Cortex of kidney (tissue), 1 donor: ENCODE measurements at places on chromosomes 13 and 19.

DNA sequence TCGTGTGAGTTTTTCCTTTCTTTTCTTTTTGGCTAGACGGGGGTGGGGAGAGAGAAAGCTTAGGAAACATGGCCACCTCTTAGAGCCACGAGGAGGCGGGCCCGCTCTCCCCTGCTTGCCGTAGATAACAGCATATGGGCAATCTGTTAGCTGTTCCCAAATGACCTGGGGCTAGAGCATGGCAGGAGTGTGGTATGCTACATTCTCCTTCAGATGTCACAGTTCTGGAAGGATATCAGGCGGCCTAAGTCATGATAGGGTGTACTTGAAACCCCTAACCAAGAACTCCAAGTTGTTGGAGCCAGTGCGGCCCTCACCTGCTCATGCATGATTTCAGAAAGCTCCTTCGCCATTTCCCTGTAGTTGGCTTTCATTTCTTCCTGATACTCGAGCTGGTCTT is 44.3 kb upstream of the SLC15A1 start:
- no peak for DNase-seq

DNA sequence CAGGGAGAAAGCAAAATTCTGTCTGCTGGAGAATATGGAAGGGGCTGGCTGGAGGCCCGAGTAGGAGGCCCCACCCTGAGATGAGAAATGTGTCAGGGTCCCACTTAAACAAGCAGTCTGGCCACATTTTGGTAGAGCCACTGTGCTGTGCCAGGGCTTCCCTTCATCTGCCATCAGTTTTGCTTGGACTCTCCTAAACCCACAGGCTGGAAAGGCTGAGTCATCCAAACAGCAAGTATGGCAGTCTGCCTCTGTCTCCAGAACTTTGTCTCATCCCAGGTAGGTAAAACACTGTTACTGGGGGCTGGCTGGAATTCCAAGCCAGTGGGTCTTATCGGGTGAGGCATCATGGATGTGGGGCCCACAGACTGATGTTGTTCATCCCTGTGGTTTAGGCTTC is 1390.6 kb downstream of the UQCRFS1 start:
- no peak for DNase-seq

DNA sequence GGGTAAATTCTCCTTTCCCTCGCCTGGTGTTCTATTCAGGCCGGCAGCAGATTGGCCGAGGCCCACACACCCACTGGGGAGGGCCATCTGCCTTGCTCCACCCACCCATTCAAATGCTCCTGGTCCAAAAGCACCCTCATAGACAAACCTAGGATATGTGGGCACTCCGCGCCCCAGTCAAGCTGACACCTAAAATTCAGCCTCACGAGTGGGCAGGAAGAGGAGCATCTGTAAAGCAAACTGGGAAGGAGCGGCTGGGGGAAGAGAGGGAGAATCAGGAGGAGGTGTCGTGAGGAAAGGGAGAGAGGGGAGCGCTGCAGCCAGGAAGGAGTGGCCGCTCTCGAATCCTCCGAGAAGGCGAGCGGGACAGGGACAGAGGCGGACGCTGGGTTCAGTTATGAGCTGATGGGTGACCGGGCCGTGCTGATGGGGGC is 136.9 kb downstream of the USP12 start:
- no peak for DNase-seq

GRCh38 chr13:25281193-25281934 is 5.9 kb downstream of the MTMR6 start:
- no peak for DNase-seq

DNA sequence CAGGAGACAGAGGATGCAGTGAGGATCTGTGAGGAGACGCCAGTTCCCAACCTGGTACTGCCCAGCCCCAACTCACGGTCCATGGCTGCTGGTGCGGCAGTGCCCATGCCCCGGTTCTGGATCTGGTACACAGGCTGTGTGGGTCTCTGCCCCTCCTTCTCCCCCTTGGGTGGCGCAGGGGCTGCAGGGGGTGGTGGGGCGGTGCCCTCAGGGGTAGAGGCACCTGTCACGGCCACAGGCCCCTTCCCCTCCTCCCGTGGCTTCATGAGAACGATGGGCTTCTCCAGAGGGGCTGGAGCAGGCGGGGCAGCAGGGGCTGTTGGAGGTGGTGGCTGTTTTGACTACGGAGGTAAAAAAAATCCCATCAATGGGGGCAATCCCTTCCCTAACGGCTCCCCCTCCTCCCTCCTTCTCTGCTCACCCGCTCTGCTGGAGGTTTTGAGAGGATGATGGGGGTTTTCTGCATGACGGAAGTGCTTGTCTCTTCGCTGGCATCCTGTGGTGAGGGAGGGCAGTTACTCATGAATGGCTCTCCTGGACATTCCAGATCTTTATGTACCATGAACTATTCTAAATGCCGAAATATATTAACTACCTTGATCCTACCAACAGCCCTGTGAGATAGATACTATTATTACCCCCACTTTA is 7.1 kb downstream of the SMG9 start:
- DNase-seq = no peak

DNA sequence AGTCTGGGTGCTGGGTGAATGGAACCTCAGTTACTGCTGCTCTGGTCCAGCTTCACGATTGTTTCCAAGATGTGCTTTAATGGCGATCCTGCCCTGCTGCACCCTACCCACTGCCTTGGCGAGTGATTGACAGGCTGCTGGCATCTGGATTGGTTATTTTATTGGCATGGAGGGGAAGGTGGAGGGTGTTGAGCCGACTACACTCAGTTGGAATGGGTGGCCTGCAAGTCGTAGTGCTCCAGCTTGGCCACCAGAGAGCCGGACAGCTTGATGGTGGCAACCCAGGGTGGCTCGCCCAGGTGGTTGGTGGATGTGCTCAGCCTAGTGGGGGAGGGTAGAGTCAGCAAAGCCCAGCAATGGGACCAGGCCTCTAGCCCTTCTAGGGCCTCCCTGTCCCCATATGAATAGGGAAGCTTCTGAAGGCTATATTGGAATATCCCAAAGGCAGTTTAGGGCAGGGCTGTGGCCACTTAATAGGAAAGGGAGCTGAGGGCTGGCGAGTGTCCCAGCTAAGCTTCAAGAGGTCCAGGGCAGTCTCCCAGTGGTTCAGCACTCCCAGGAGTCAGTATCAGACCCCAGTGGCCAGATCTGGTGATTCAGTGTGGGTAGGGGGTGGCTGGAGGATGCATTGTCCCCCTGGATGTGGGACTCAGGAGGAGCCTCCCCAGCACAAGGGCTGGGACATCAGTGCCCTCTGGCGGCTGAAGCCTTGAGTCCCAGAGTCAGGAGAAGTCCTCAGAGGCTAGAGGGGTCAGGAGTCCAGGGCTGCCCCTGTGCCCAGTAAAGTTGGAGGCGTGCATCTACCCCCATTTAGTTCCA is 3.4 kb downstream of the GGN start:
- DNase-seq = no peak

- DNase-seq = no peak
These were observed 735 bp upstream of the FLT1 start for GRCh38 chr13:28495538-28496187.

- no peak for DNase-seq
These were observed 10.8 kb upstream of the CCDC97 start for GRCh38 chr19:41299046-41299754.

- DNase-seq = no peak
These were observed 199.2 kb downstream of the DLEU7 start for GRCh38 chr13:50644081-50644871.

DNA sequence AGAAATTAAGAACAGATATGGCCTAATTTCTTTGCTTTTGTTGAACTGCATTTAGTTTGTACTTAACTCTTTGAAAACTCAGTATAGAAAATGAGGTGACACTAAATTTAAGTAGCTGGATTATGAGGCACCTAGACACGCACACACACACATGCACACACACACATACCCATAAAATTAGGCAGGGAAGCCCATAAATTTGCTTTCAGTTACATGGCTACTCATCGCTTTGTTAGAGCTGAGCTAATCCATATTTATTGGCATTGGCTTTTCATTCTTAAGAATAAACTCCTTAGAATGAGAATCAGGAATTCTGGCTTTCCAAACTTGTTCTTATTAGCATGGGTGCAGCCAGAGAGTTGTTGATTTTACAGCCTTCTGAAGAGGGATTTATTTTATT is 61.7 kb upstream of the MBNL2 start:
- DNase-seq = no peak
